ENCODE measurements at places on chromosomes 6 and 20.

DNA sequence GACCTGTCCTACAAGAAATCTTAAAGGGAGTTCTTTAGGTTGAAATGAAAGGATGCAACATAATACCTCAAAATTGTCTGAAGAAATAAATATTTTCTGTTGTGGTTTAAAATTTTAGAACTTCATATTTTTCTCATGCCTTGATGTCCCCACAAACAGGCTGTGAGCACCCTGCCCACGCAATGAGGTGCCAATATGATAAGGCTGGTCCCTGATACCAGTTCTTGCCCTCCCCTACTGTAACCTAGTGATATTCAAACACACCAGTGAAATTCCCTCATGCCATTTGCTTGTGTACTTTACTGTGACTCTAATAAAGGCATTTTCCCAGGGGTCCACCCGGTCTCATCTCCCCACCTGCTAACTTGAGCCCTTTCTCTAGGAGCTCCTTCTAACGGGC is 67.3 kb upstream of the SIRPG start:
- DNase-seq = no peak

DNA sequence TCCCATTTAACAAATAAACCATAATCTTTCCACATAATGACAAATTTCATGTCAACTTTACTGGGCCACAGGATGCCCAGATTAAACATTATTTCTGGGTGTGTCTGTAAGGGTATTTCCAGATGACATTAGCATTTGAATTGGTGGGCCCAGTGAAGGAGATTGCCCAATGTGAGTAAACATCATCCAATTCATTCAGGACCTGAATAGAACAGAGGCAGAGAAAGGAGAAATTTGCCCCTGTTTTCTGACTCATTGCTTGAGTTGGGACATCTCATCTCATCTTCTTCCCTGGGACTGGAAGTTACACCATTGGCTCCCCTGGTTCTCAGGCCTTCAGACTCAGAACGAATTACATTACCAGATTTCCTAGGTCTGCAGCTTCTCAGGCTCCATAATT is 142.9 kb downstream of the TPBG start:
- no peak for DNase-seq

DNA sequence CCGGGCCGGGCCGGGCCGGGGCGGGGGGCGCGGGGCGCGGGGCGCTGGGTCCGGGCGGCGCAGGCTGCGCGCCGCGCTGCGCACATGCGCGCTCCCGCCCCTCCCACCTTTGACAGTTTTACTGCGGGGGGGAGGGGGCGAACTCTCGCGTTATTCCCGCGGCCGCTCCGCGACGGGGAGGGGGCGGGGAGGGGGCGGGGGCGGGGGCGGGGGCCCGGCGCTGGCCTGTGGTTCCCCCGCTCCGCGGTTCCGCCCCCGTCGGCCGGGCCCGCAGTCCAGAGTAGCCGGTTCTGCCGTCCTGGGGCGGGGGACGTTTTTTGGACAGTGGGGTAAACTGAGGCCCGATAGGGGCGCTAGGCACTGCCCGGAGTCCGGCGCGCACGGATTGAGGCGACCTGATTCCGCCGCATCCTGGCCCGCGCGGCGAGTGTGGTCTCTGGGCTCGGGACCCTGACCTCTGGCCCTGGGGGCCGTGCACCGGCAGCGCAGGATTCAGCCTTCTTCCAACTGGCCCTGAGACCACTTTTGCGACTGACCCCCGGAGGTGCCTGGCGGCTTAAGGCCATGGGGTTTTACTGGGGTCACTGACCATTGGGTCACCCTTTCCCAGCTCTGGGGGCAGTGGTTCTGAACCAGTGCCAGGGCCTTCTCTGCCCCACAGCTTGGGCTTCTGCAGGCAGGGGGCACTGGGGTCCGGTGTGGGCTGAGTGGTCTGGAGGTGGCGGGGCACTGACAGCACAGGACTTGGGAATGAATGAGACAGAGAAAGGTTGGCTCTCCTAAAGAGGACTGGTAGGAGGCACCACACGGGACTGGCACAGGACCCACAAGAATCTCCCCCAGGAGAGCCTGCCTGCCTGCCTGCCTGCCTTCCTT is at the start of gene ZNF512B:
Gene ZNF512B (minus strand): TSS at position 93 of the 876 bp plus-strand sequence. CDS start 1,980 bp downstream, outside the sequence.
- peak; percentile 62 for DNase-seq

GRCh38 chr6:111709615-111710398 is 104.1 kb upstream of the TRAF3IP2 start:
- DNase-seq = peak; percentile 22

- no peak for DNase-seq
Measured at GRCh38 chr20:64244870-64245603, 10.5 kb upstream of the PCMTD2 start.

DNA sequence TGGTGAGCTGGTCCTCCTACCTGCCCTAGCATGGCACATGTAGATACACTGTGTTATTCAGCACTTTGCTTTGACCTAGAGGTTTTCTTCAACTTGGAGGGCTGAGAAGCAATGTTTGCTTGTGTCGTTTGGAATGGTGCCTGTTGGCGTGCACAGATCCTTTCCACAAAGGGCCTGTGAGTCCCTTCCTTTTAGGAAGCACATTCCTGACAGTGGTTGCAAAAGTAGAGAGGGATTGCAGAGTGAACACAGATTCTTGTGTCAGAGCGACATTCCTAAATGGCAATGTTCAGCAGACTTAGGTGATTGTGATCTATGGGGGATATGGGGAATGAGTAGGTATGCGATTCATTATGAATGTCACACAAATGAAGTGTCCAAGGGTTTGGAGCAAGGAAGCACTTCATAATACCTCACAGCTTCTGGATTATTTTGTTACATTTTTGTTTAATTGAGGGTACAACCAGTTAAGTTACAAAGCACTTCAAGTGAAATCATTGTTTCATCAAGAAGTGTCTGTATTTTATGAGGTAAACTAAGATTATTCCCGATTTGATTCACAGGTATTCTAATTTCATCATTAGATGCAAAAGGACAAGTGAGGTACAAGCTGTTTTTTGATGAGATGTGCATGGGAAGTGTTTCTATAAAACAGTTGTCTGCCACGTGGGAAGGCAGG is 713 bp upstream of the RNF144B start:
- DNase-seq = no peak

- DNase-seq = no peak
Measured at GRCh38 chr6:32436995-32437836, 2.5 kb upstream of the HLA-DRA start.

GRCh38 chr6:6654599-6655575 is 66.4 kb downstream of the LY86 start:
- DNase-seq = no peak

GRCh38 chr6:13404228-13404891 is 76.0 kb upstream of the TBC1D7 start:
- no peak for DNase-seq

DNA sequence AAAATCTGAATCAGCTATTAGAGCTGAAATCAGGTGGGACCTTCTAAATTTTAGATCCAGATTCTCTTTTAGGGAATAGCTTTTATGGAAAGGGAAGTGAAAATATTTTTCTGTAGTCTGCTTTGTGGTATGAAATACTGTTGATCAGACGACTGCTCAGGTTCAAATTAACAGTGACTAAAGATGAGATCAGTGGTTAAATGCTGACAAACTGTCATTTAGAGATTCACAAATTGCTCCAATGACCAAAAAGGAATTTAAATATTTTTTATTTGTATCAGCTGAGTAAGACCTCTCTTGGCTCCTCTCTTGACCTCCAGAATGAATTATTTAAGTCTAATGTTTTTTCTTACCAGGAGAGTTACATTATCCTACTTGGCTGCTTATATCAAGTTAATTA is 77.3 kb downstream of the KCNQ5 start:
- DNase-seq = no peak

DNA sequence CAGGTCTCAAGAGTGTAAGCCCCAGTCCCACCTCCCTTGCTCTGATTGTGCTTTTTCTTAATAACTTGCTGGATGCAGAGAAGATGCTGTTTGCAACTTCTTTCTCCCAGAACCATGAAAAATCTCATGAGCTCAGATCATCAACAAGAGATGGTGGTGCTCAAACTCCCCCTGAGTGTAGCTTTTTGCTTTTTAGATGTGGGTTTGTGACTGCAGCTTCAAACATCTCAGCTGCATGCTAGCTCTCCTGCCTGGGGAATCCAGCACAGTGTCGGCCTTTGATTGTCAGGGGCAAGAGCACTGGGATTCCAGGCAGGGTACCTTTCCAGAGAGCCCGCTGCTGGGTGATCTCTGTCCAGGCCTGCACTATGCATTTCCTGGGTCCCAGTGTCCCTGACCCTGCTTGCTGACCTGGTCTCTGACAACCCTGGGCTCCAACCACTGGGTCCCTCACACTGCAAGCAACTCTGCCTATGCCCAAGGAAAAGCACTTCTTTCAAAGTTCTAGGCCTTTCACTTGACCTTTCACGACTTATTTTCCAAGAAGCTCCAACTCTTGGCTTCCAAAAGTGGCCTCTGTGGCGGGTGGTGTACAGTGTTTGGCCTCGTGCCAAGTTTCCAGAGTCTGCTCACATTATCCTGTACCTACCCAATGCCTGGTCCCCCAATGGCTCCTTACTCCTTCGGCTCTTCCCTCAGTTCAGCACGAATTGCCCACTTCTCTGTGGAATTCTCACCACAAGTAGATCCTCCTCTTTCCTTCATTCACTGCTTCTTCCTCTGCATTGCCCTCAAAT is 69.7 kb upstream of the LY86 start:
- DNase-seq = no peak

- no peak for DNase-seq
Measured at GRCh38 chr6:14757014-14757413, 488.9 kb upstream of the JARID2 start.

GRCh38 chr6:25218346-25218745 is 60.8 kb upstream of the CARMIL1 start:
- DNase-seq = no peak

GRCh38 chr6:158031381-158032353 is 50.0 kb downstream of the SYNJ2 start:
- DNase-seq = no peak

DNA sequence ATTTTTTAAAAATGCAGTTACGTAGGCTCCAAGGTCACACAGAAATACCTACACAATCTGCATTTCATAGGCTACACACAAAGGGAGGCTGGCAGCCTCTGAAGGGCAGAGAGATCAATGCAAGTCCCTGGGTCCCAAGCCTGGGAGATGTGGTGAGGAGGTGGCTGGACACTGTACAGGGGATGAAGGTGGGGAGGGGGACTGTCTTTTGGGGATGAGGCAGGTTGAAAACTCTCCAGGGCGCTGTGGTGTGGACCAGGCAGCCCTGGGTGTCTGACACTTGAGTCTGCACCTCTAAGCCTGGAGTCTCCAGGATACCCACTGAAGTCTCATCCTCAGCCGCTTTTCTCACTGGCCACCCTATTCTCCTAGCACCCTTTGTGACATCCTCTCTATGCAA is 24.5 kb downstream of the TXNDC5 start:
- no peak for DNase-seq

DNA sequence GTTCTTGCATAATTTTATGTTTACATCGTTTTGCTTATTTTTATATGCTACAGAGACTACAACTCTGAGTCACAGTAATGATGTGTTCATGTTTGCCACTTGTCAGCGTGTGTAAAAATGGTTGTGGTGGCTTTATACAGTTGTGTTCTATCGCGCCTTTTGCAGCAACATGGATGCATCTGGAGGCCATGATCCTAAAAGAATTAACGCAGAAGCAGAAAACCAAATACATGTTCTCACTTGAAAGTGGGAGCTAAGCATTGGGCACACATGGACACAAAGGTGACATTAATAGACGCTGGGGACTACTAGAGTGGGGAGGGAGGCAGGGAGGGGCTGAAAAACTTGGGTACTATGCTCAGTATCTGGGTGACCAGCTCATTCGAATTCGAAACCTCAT is 996 bp upstream of the SEC23B start:
- no peak for DNase-seq

DNA sequence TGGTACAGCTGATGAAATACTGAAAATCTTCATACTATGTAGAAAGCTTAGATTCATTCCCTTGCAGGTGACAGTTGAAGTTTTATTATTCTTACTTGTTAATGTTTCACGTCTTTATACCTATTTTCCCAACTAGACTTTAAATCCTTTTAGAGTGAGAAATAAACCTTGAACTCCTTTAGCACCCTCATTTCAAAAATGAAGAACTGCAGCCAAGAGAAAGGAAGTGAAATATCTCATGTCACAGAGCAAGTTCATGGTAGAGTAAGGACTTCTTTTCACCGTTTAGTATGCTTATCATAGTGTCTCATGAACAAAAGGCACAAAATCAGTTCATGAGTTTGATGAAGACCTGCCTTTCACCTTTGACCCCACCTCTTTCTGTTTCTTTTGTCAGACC is 38.5 kb downstream of the ORC3 start:
- DNase-seq = no peak

- DNase-seq = no peak
Measured at GRCh38 chr6:99189823-99190721, 159.4 kb downstream of the FAXC start.

DNA sequence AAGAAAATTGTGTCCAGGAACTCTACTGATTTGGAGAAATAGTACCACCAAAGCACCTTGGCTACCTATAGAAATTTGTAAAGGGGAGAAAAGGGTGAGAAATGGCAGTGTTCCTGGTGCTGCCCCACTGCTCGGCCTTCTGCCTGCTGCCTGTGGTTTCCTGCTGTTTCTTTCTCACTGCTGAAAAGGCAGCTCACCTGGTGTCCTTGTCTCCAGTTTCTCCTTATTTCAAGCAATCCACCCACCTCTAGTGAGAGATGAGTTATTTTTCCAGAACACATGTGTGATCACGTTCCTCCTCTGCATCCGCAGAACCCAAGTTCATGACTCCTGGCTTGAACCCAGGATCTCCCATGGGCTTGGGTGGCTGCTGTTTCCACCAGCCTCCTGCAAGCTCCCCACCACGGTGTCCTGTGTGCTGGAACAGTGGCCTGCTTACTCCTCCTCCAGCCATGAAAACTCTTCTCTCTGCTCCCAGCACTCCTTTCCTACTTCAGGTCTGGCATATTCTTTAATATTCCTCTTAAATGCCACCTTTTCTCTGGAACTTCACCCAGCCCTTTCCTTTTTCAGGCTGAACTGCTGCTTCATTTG is 48.9 kb downstream of the ELOVL2 start:
- no peak for DNase-seq

GRCh38 chr6:88459189-88459588 is 293.0 kb upstream of the CNR1 start:
- no peak for DNase-seq

- DNase-seq = no peak
Measured at GRCh38 chr20:61419010-61419409, 166.9 kb downstream of the CDH4 start.

DNA sequence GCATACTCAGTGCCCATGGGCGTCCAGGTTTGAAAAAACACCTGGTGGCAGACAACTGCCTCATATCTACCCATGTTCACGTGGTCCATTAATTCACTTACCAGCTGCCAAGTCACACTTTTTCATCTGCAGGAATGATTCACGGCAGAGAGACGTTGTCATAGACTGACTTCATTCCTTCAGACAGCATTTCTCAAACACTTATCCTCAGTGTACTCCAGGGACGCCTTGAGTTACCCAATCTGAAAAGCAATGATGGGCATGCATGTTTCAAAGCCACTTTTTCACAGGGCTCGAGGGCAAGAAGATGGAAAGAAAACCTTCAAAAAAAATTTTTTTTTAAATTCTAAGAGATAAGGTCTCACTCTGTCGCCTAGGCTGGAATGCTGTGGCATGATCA is 6.0 kb downstream of the MMP24OS start:
- no peak for DNase-seq

GRCh38 chr6:139112146-139112545 is 22.7 kb upstream of the HECA start:
- DNase-seq = no peak

GRCh38 chr20:43949741-43950618 is 35.3 kb downstream of the TOX2 start:
- peak; percentile 38 for DNase-seq

Data from stimulated activated naive CD4-positive, alpha-beta T cell (primary cell).